ENCODE measurements at places on chromosomes 4 and X.

DNA sequence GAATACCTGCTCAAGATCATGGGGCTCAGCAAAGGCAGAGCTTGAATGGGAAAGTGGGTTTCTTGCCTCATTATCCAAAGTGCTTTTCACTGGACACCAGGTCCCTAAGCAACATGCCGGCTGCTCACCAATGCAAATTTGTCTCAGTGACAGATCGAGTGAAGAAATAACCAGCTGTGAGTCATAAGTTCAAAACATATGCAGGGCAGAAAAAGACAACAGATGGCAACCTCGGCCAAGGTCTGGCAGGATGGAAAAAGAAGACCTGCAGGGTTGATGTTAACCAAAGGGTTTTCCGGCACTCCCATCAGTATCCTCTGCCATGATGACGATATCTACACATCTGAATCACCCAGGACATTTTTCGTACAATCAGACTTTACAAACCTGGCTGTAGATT is 124.1 kb downstream of the AFAP1 start:
- no peak for DNase-seq

GRCh38 chr4:8537041-8537461 is 43.1 kb upstream of the GPR78 start:
- peak; percentile 29 for DNase-seq

DNA sequence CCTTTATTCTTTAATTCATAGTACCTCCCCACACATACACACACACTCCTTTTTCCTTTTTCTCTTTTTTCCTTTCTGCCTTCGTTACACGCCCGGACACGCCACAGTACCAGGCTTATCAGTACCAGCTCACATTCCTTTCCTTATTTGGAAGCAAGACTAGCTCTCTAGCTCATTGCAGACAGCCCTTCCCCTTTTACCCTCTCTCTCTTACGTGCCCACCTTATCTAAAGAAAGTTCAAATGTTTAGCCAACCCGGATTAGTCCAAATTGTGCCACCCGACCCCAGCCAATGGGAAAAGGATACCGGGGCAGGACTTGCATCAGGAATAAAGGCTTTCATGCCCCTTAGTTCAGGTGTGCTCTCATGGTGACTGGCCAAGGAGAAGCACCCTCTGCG is 194.7 kb upstream of the VCX3A start:
- no peak for DNase-seq

GRCh38 chr4:99586322-99586721 is 11.7 kb downstream of the MTTP start:
- DNase-seq, result peak; percentile 63

GRCh38 chr4:62327612-62328297 is 1127.6 kb downstream of the ADGRL3 start:
- no peak for DNase-seq

GRCh38 chr4:153553819-153554170 is 87.6 kb downstream of the TMEM131L start:
- DNase-seq, result no peak

All from COR-L47 (cell line).